Renal cortical epithelial cell (primary cell): ENCODE measurements at places on chromosomes 12 and 14.

- DNase-seq: no peak
Observed at GRCh38 chr12:52521175-52521567, 977 bp upstream of the KRT5 start.

GRCh38 chr12:104689635-104690034 is 232.9 kb downstream of the CHST11 start:
- DNase-seq: no peak

DNA sequence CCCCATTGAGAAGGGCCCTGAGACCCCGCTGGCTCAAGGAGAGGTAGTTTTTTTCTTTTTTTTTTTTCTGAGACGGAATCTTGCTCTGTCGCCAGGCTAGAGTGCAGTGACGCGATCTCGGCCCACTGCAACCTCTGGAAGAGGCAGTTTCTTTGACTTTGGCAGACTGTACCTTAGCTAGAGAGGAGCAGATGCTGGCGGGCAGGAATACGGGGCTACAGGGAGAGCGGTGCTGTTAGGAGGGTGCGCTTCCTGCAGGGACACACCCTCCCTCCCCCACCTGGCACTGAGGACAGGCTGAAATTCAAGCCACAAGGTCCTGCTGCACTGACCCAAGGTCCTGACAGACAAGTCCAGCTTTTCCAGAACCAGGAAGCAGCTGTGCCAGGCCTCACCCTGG is 32.2 kb upstream of the NUDT14 start:
- DNase-seq: no peak

GRCh38 chr14:47763188-47763854 is 87.9 kb upstream of the MDGA2 start:
- DNase-seq: no peak

GRCh38 chr12:108210001-108210400 is 80.9 kb downstream of the WSCD2 start:
- no peak for DNase-seq

- DNase-seq: peak; percentile 81
Observed at GRCh38 chr12:93167841-93168492, 209.8 kb upstream of the NUDT4 start.

- no peak for DNase-seq
Observed at GRCh38 chr14:79663453-79663852, 547.9 kb downstream of the DIO2 start.
